ENCODE measurements at places on chromosomes 1 and 21.

DNA sequence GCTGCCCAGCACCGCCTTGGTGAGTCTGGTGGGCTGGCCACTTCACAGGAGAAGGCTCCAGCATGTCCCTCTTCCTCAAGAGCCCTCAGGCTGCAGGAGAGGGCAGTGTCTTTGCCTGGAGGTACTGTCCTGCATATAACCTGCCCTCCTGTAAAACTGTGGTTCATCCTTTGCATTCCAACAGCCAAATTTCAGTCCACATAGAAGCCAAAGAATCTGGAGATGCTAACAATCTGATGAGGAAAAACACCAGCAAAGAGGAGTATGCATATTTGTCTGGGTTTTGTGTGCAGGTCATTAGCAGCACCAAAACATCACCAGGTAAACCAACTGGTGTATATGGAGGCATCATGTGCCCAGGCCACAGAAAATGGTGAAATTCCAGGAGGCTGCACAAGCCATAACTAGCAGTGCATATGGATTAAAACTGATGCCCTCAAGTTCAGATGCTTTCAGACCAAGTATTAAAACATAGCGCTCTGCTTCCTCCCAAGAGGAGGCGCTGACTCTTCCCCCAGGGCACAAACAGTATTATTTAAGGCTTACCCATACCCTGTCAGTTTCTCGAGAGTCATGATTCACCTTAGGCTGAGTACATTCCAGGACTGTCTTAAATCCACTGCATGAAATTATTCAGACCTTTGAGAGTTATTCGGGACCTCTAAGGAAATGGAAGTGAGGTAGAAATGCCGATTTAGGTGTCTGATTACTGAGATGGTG, 150.5 kb upstream of the COA6 start:
- no peak for DNase-seq

- no peak for DNase-seq
Measured at GRCh38 chr1:1899266-1899966, 8.5 kb upstream of the GNB1 start.

GRCh38 chr1:202351725-202352124, 3.2 kb downstream of the PPP1R12B start:
- DNase-seq: no peak

GRCh38 chr1:212979340-212980122, 29.2 kb downstream of the VASH2 start:
- DNase-seq: no peak

- no peak for DNase-seq
Measured at GRCh38 chr1:175822580-175822979, 79.2 kb upstream of the TNR start.

- peak; percentile 29 for DNase-seq
Measured at GRCh38 chr1:27366411-27367159, at the start of gene MAP3K6. MAP3K6 (minus strand) TSS chr1:27366961; CDS start chr1:27366597, 364 bp downstream.

- DNase-seq: no peak
Measured at GRCh38 chr1:230191079-230191804, 124.2 kb downstream of the GALNT2 start.

DNA sequence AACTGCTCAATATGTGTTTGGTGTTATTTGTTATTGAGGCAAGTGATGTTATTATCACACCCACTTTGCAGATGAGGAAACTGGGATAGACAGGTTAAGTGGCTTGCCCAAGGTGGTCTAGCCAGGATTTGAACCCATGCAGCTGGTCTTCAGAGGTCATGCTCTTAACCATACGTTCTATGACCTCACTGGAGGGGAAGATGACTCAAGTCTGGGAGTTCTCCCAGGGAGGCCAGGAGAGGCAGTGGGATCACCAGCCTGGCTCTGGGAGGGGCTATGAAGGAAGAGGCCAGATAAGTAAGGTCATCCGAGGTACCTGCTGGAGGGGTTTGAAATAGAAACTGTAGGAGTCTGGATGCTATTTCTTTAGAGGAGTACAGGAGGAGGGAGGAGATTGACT, 95.3 kb downstream of the NAV1 start:
- no peak for DNase-seq

GRCh38 chr1:39620659-39621165, 18.7 kb downstream of the HEYL start:
- DNase-seq: no peak

DNA sequence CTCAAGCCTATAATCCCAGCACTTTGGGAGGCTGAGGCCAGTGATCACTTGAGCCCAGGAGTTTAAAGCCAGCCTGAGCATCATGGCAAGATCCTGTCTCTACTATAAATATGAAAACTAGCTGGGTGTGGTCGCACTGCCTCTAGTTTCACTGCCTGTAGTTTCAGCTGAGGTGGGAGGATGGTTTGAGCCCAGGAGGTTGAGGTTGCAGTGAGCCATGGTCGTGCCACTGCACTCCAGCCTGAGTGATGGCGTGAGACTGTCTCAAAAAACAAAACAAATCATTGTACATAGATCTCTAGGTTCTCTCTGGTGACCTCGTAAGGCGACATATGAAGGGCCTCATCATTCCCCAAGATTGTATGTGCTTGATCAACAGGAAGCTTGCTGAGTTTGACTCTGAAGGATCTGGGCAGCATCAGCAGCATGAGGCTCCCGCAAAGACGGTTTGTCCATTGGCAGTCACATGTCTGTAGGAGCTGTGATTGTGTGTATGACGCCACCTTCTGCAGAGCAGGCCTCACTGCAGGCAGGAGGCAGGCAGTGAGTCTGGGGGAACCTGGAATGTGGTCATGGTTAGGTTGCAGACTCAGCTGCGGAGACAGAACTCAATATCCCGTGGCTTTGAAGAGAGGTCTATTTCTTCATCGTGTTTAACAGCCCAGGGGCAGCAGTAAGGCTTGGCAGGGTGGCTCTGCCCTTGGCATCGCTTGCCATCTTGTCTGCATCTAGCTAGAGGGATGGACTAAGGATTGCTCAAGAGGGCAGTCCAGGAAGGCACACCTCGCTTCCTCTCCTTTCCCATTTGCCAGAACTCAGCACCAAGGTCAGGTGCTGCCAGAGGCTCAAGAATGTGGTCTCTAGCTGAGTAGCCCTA, 14.0 kb downstream of the ATP5PO start:
- DNase-seq: no peak

All from activated gamma-delta T cell (primary cell).